LHCN-M2 (cell line): ENCODE measurements at places on chromosomes 1 and 21. TPM values are rescaled to one million over a fixed set of nuclear protein-coding genes. Genes with fewer than 3 reads are reported as not detected.

Gene ASCL5
- not detected in 2 replicates for total RNA-seq

GRCh38 chr1:175250027-175250426 is 57.5 kb upstream of the KIAA0040 start:
- no peak for DNase-seq

DNA sequence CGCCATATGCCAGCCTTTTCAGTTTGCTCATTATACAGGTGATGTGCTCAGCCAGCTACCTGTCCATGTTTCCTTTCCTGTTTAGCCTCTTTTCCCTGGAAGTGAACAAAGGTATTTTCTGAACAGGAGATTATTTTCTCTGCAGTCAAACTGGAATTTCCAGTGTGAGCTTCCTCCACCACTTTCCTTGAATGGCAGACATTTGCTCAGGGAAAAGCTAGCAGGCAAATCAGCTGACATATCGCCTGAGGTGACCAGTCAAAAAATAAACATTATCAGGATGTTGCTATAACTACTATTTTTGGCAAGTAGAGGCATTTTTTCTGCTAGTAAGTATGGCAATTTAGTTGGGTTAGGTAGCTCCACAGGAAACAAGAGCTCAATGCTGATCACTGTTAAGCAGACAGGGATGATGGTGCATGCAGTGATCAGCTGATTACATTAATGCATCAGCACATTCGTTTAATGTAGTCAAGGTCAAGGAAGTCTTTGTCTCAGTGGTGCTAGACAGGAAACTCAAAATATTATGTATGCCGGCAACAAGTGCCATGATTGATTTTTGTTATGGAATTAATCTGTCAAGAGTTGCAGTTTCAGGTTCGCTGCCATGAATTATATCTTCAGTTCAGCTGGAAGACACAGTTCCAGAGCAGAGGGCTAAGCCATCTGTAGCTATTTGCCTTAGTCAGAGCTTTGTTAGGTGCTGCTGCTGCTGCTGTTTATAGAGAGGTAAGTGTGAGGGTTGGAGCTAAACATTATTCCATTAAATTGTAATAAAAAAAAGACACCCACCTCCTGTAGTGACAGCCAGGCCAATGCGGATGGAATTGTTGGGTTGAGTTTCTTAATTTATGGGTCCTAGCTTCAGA is 179.7 kb upstream of the ST6GALNAC5 start:
- DNase-seq, result no peak

Gene SERPINC1
- total RNA-seq, result not detected in 2 replicates

DNA sequence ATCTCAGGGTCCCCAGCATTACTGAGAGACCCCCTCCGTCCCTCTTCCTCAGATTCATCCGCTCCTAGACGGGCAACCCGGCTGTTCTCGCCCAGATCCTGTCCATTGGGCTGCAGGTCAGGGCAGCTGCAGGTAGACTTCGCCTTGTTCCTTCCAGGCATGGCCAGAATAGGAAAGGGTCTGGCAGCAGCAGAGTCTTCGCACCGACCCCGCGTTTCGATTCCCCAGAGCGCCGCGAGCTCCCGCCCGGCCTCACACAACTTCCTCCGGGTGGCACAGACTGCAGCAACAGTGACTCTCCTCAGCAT is 265 bp downstream of the NRDC start:
- DNase-seq, result no peak

Gene WDR4
- total RNA-seq, result 16.9 and 19.6 TPM in 2 replicates

DNA sequence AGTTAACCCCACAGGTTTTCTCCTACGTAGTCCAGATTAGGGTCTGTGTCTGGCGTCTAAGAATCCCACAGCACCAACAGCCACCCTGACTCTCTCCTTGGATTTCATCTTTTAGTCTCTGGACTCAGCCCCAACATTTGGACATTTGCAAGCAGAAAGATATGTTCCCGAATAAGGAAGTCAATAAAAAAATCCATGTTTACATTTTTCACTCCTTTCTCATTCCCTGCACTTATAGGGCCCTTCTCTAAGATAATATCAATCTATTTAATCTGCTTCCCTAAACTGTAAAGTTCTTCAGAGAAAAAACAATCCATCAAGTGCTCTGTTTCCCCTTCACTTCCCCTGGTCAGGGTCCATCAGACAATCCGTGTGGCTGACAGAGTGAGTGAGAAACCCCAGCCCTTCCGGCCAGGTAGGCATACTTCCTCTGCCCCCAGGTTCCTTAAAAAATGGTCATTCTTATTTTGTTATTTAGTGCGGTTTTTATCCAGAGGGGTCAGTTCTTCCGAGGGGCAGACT is 105.9 kb upstream of the CDC42BPA start:
- no peak for DNase-seq

GRCh38 chr1:15902882-15903281 is 55.4 kb downstream of the SPEN start:
- peak; percentile 85 for DNase-seq

Gene NMNAT2
- 1.3 and 2.4 TPM in 2 replicates for total RNA-seq

DNA sequence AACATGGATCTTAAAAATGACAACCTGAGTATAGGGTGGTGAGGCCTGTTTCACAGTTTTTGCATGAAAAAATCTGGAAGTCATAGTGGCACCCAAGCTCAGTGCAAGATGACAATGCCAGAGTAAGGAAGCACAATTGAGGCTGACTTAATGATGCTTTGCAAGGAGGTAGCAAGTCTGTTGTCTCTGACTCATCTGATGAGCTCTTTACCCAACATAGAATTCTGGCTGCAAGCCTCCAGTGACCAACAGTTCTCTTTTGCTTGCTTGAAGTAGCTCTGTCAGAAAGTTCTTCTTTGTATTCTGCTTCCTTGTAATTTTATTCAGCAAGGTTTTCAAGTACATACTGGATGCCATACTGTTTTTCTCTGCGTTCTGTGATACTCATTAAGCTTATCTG is 117.1 kb downstream of the FOXD2 start:
- DNase-seq, result no peak

DNA sequence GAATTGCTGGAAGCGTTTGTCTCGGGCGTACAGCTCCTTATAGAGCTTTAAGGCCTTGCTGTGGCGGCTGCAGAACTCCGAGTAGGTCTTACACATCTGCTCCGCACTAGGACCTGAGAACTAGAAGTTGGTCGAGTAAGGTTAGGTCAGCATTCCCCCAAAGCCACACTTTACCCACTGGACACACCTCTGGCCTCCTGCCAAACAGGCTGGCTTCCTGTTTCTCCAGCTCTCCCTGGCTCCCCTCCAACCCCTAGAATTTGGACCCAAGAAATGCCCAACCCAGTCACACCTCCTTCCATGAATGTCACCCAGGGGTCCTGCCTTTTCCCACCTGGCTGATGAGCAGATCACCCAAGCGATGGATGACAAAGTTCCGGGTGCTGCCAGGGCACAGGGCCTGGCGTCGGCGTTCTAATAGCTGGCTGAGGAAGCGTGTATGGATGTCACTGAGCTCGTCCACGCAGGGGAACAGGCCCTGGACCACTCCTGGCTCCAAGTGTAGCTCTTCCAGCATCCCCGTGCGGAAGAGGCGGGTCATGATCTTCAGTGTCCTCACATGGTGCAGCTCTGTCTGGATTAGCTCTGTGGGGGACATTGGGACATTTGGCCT is 15.6 kb downstream of the ARHGEF2 start:
- DNase-seq, result peak; percentile 78

DNA sequence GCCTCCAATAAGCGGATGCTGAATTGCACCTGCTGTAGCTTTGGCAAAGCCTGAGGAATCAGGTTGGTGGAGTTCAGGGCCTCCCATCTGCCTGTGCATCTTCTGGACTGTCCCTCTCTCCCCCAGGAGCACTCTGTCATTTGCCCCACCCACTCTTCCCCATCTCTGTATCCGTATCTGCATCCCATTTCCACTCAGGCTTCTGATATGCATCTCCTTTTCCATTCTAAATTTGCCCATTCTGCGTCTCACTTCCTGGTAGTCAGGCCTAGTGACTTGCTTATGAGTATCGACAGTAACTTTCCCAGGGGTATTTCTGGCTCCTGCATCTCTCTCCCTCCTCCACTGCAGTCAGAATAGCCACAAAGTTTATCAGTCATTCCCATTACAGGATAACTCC is 15.6 kb downstream of the MR1 start:
- no peak for DNase-seq

GRCh38 chr1:73755649-73756048 is 442.3 kb downstream of the LRRIQ3 start:
- no peak for DNase-seq

DNA sequence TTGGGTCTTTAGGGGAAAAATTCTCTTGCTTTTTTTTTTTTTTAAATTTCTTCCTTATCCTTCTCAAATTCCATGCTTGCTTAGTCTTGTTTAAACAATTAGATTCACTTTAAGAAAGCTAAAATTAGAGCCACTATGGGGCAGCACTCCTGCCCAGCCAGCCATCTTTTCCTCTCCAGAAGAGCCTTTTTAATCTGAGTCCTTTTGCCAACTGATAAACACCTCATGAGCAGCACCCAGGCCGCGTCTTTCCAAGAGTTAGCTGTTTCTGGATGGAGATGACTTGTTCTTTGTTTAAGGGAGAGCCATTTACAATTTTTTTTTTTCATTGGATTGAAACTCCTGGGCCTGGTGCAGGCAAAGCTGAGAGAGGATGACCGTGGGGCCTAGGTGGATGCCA is 53.3 kb upstream of the TSPAN2 start:
- no peak for DNase-seq

Gene CACNA1S
- total RNA-seq, result 0.17 TPM in 1 of 2 replicates, not detected in the other

DNA sequence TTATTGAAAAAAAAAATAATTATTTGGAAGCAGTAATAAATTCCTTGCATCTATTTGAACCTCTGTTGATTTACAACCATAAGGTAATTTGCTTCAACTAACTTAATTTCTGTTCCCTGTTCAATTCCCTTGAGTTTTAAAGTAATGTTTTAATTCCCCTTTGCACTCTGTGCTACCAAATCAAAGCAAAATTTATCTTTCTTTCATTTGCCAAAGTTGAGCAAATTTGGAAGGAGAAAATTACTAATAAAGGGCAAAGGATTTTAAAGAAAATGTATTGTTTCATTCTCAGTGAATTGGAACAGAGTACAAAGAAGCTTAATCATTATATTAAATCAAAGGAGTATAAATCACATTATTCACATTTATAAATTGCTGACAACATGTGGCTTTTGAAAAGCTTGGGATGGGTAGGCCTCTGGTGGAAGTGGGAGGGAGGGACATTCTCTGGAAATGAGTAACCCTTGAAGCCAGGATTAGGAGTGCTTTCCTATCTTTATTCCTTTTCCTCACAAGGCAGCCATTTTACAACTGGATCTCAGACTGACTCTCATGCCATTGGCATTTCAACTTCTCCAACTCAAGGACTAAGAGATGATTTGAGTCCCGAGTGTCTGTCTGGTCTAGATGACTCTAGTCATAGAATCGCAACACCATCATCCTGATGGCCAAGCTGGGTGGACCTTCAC is 331.6 kb upstream of the DUSP10 start:
- peak; percentile 91 for DNase-seq

- no peak for DNase-seq
Measured at GRCh38 chr1:189550498-189550897, 927.2 kb downstream of the BRINP3 start.

DNA sequence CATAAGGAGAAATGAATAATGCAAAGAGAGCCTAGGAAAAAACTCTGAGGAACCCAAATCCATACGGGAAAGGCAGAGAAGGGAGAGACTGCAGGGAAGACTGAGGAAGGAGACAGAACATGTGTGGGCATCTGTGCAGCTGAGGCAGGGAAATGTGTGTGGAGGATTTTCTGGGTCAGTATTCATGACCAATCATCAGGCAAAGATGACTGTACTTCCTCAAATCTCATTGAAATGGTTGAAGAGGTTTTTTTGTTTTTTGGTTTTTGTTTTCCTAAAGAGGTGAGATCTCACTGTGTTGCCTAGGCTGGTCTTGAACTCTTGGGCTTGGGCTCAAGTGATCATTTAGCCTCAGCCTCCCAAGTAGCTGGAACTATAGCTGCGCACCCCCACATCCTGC is 15.7 kb downstream of the DIP2A start:
- no peak for DNase-seq

DNA sequence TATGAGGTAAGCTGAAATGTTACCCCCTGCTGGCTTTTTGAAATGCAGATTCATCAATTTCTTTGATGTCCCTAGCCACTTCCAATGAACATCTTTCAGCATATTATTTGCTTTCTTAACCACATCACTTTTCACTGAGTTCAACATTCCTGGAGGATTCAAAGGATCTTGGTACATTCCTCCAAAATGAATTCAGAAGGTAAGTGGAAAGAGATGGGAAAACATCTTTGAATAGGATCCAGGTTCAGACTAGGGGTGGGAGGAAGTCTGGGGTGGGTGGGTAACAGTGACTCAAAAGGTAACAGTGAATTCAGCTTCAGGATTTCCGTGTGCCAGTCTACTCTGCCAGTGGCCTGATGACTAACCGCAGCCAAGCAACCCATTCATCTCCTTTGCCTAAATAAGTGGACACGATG is 180.7 kb downstream of the ZC3H11B start:
- no peak for DNase-seq

DNA sequence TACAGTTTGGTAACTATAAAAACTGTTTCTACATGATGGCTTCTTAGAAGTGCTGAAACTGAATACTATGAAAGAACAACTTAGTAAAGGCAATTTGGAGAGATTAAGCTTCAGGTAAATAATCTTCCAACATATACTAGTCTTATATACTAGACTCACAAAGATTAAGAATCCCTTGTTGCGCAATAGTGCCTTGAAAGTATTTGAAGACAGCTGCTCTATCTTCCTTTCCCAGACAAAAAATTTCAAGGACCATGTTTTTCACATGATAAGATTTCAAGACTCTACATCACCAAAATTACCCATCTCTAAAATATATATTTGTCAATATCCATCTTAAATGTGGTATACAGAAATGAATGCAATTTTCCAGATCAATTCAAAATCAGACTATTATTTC is 37.7 kb upstream of the ASPM start:
- peak; percentile 41 for DNase-seq

- peak; percentile 87 for DNase-seq
Measured at GRCh38 chr1:193104907-193105820, at the start of gene GLRX2. Gene GLRX2, minus strand, starts transcription at chr1:193105414. Its CDS starts 32 bp downstream, at chr1:193105382.

GRCh38 chr1:46302641-46303037 is 777 bp downstream of the LRRC41 start:
- peak; percentile 22 for DNase-seq

GRCh38 chr21:46064870-46065214 is 33.1 kb upstream of the COL6A2 start:
- DNase-seq, result no peak
